ENCODE measurements at places on chromosomes 16 and 17.

GRCh38 chr17:57899822-57900221 lies 50.0 kb upstream of the MRPS23 start:
- DNase-seq: no peak

- DNase-seq: no peak
Measured at GRCh38 chr17:9839433-9839832, 13.7 kb downstream of the GLP2R start.

DNA sequence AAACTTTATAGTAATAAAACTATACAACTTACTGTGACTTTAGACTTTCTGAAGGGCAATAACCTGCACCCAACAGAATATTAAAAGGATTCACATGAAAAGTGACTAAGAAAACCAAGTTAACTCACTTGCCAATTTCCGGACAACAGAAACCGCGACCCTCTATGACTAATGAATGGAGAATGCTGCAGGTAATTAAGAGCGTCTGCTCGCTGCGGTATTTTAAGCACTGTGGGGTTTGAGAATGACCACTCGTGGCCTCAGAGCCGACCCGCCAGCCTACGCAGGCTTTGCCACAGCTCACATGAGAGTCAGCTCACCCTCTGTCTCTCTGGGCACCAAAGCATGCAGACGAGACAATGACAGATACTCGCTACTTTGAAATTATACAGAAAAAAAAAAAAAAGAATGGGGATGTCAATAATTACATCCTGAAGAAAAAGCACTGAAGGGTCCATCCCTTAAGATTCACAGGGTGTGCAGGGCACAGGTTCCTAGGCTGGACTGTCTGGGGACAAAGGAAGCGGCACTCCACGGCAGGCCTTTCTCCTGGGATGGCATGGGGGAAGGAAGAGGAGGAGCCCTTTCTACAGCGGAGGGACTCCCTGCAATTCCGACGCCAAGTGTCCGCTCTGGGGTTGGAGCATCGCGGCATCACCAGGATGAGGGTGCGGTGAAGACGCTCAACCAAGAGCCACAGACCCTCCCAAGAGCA lies 35.0 kb downstream of the ZCCHC14 start:
- no peak for DNase-seq

DNA sequence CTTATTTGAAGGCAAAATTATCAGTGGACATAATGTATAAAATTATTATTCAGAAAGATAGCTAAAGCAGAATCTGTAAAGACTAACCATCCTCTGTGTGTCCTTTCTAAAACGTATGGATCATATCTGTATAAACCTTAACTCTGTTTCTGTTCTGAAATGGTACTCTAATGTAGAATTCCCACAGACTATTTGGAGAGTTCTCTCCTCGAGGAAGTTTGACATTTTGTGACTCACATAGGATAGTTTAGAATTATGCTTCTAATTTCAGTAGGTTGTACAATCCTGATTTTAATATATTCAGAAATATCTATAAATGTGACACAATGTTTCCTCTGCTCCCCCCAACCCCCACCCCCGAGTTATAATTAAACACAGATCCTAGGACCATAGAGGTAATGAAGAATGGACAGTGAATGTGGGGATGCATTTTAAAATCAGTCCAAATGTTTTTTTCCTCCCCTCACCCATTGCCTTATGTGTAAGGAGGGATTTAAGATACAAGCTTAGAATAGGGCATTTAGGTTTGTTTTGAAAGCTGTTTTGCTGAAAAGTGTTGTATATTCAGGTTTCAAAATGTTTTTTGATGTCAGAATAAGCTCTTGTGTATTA lies 66.8 kb downstream of the BCAS3 start:
- DNase-seq: peak; percentile 45

GRCh38 chr17:47280072-47280811 lies 26.6 kb downstream of the ITGB3 start:
- DNase-seq: no peak

- DNase-seq: no peak
Measured at GRCh38 chr17:79473876-79474440, 136.9 kb downstream of the RBFOX3 start.

DNA sequence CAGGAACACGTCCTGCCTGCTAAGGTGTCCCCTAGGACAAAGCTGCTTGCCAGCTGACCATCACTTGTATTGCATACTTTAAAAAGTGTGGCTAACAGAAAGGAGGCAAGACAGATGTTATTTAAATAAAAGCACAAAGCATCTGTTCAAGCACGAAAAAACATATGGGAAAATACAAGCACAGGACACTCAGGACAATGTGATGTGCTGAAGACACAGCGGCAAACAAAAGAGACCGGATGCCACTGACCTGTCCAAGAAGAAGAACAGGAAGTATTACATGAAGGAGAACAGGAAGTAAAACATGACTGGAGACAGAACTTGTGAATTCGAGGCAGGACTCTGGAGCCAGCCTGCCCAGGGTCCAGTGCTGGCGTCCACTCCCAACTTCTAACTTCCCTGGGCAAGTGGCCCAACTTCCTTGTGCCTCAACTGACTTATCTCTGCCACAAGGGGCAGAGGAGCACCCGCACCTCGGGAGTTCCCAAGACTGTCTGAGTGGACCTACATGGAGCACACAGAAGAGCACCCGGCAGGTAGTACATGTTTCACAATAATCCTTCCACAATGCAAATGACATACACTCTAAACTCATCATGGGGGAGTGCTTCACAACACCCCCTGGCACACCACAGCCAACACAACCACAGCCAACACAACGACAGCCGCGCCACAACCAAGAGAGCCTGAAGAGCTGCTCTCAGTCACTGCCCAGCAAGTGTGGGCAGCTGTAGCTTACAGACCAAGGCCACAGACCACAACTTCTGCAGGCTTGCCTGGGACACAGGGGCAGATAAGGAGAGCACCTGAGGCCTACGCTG lies 36.6 kb downstream of the ANKRD11 start:
- peak; percentile 41 for DNase-seq

DNA sequence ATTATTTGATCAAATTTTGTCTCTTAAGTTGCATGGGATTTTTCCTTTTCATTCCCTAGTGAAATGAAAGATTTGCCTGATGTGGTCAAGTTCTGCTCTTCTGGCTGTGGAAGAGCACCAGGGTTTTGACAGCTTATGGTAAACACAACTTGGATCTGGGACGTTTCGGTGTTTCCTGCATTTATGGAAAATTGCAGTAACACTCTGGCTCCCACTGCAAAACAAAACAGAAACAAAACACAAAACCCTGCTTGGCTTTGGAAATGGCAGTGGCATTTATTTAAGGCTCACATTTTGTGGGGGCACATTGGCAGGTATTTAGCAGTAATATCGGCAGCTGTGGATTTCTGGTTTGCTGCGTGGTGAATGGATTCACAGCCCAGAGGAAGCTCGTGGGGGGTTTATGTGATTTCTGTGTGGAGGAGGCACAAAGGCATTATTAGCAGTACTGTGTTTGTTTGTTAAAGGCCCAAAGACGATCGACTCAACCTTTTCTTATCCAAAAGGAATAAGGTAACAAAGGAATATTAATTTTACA lies 377.8 kb downstream of the SNX29 start:
- no peak for DNase-seq

DNA sequence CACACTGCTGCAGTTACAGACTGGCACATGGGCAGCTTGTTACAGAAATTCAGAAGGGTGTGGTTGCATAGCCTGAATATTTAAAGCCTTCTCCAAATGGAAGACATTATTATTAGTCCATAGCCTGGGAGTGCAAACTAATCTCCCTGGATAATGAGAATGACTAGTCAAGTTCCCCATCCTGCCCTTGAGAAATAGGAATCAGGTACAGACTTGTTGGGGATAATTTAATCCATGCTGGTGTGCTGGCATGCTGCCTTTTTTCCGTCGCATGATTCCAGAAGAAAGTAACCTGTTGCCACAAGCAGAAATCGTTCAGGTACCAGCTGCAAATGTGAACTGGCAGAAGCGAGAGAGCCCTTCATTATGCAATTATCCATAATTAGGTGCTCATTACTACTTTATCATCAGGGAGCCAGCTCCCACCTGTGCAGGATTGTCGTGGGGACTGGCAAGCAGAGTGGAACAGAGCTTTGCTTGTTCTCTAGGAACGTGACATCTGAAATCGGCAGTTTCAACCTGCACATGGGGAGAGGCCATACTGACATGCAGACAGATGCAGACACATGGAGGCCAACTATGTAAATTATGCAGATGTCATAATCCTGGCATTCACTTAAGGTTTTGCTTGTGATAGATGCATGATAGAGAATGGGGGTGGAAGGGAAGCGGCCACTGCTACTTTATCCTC lies 419.4 kb downstream of the PMP22 start:
- DNase-seq: no peak

GRCh38 chr16:72992142-72992601 lies 55.8 kb downstream of the ZFHX3 start:
- DNase-seq: no peak

DNA sequence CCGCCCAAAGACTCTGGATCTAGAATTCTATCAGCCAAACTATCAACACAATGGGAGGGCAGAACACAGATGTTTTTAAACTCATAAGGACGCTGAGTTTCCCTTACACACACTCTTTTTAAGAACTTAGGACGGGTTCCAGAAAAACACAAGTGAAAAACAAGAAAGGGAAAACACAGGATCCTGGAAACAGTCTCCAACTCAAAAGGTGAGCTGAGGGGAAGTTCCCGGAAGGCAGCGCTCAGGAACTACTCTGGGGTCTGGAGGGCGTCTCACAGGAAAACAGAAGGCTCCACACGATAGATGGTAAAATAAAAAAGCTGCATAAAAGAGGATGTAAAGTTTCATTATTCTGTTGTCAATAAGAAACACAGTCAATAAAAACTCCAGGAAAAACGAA lies 80.2 kb upstream of the DOC2B start:
- DNase-seq: no peak

GRCh38 chr17:48148854-48149786 lies 41.6 kb downstream of the SNX11 start:
- no peak for DNase-seq

- DNase-seq: no peak
Measured at GRCh38 chr16:48252013-48252412, 4.7 kb upstream of the ABCC11 start.

DNA sequence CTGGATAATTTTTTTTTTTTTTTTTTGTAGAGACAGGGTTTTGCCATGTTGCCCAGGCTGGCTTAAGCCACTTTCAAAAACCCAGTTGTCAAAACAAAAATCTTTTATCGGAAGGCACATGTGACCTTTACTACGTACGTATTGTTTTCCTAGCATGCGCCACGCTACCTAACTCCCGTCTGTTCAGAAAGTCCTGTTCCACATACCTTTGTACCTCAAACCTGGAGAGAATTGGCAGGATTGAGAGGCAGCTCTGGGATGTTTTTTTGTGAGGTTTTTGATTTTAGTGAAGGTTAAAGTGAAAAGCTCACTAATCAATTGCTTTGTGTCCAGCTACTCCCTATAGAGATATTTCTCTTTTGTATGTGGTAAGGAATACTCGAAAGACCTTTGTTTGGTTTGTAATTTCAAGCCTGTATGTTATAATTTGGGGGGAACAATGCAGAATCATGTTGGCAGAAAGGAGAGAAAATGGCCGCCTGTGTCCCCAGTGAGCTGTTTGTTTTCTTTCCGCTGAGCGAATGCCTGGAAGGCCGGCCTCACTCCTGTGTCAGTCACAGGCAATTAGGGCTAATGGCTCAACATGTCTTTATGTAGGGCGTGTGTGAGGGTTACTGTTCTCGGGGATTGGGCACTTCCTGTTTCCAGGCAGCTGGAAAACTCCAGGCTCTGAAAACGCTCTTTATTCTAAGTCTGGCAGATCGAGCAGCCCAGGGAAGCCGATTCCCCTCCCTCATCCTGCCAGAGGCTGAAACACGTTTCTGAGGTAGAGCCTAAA lies 60.8 kb upstream of the CLEC18A start:
- DNase-seq: peak; percentile 99

DNA sequence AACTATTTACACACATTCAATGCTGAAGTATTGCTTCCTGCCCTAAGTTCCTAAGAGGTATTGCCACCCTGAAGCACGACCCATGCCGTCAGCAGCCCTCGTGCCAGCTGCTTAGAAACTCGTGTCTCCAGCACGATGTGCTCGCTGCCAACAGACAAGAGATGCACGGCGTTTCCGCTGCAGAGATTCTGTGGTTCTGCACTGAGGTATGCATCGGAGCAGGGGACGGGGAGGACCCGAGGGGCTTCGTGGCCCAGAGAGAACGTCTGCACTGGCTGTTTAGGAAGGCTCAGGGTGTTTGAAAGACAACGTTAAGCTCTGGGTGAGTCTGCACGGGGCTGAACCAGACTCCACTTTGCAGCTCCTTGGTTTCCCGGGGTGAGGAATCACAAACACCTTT lies 82.7 kb upstream of the CREBBP start:
- no peak for DNase-seq

GRCh38 chr16:23080329-23080728 lies 68.9 kb downstream of the USP31 start:
- DNase-seq: no peak

GRCh38 chr17:69045646-69046045 lies 15.1 kb downstream of the ABCA9 start:
- no peak for DNase-seq

DNA sequence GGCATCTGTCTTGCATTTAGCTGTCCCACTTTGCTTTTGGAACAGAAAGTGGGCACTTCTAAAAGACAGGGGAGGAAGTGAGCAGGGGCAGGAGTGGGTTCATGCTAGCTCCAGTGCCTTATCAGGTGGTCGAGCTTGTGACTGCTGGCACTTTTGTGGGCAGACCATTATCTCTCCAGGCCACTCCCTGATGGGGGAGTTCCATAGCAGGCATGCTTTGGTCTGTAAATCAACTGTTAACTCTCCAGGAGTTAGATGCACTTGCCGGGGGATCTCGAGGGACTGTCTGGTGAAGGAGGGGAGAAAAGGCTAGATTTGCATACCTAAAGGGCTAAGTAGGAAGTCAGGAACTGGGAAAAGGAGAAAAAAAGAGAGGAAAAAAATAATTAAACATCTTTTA lies 9.3 kb upstream of the CARD14 start:
- no peak for DNase-seq

GRCh38 chr16:80816356-80816755 lies 12.0 kb upstream of the CDYL2 start:
- DNase-seq: no peak

- DNase-seq: no peak
Measured at GRCh38 chr16:12028288-12028619, 51.7 kb downstream of the SNX29 start.

DNA sequence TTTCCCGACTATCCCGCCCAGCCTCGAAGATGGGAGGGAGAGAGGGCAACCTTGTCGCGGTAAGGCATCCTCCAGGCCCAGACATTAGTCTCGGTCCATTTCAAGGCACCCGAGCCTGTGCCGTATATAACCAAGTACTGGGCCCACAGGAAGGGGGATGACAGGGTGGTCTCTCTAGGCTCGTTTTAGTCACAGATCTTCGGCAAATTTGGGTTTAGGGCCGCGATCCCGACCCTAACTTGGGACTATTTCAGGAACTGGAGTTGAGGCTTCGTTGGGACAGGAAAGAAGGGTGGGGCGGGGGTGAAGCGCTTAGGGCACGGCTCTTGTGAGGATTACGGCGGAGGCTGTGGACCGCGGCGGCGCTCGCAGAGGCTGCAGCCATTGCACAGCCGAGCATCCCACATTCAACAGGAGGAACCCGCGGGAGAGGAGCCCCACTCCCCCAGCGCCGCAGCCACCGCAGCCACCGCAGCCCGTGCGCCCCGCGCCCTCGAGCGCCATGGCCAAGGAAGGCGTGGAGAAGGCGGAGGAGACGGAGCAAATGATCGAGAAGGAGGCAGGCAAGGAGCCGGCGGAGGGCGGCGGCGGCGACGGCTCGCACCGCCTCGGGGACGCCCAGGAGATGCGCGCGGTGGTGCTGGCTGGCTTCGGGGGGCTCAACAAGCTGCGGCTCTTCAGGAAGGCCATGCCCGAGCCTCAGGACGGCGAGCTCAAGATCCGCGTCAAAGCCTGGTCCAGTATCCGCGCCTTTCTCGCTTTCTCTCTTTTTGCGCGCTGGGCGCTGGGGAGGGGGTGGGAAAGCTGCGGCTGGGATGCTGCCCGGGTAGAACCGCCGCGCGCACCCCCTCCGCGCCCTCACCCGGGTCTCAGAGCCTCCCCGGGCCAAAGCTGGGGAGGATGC lies at the start of gene VAT1L:
Gene VAT1L (plus strand): TSS at position 384 of the 904 bp plus-strand sequence. CDS start 119 bp downstream, at position 503.
- DNase-seq: peak; percentile 43
